Cerebellum (tissue), 4 donors: ENCODE measurements at places on chromosomes 5 and 9. TPM values are rescaled to one million over a fixed set of nuclear protein-coding genes. Genes with fewer than 3 reads are reported as not detected.

PCDHGB1 gene
- 16.8 TPM for total RNA-seq

DNA sequence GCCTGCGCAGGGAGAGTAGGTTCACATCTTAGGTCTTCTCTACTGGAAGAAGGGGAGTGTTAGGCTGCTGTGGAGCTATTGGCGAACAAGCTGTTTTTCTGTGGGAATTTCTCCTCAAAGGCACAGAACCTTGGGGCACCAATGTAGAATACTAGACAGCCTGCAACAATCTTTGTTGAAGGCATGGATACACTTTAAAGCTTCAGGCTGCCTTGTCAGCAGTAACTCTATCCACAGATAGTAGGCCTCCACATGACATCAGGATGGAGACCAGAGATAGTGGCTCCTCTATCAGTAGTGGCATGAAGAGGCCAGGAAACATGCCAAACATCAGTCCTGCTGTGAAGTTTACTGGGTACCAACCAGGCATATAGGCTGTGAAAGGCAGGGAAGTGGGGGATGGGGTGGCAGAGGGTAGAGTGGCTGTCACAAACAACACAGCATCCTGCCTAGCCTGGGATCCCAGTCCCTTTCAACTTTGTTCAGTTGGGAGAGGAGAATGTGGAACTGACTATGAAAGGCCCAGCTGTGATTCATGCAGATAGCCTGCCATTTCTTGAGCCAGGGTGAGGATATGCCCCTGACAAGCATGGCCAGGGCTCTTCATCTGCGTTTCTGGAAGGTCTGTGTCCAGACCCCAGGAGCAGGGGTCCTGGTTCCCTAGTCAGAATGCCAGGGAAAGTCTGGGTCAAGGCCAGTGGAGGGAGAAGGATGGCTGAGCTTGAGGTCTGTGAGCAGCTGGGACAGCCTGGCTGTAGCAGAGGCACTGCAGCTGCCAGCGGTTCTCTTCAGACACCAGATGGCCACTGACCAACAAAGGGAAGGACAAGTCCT is 1.0 kb upstream of the HK3 start:
- DNase-seq: no peak

- no peak for DNase-seq
Observed at GRCh38 chr5:137412136-137412535, 87.0 kb downstream of the SPOCK1 start.

CCL28 gene
- 0.18 TPM for total RNA-seq

NTRK2 gene
- 159 TPM for total RNA-seq

GRCh38 chr9:125099816-125100215 is 43.5 kb downstream of the SCAI start:
- no peak for DNase-seq

DNA sequence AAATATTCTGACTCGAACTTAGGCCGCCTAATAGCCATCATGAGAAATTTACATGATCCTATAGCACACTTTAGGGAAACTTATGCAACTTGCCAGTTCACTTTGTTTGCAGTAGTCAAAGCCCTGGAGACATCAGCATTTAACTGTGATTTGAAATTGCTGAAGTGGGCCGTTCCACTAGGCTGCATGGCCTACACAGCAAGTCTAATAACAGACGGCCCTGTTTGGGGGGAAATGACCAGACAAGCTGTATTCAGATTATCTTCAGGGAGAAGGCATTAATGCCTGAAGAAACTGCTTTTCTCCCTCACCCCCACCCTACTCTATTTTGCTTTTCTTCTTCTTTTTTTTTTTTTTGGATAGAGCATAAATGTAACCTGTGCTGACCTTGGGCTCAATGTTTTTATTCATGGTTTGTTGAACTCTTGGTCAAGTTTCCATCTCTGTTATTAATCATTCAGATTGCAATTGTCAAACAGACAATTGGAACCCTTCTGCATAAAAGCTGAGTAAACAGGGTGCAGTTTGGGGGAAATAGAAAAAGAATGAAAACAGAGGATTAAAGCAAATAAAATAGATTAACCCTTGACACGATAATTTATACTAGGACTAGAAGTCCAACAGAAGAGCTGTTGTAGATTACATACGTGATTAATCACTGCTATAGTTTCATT is 1928.2 kb upstream of the WWC1 start:
- no peak for DNase-seq

DNA sequence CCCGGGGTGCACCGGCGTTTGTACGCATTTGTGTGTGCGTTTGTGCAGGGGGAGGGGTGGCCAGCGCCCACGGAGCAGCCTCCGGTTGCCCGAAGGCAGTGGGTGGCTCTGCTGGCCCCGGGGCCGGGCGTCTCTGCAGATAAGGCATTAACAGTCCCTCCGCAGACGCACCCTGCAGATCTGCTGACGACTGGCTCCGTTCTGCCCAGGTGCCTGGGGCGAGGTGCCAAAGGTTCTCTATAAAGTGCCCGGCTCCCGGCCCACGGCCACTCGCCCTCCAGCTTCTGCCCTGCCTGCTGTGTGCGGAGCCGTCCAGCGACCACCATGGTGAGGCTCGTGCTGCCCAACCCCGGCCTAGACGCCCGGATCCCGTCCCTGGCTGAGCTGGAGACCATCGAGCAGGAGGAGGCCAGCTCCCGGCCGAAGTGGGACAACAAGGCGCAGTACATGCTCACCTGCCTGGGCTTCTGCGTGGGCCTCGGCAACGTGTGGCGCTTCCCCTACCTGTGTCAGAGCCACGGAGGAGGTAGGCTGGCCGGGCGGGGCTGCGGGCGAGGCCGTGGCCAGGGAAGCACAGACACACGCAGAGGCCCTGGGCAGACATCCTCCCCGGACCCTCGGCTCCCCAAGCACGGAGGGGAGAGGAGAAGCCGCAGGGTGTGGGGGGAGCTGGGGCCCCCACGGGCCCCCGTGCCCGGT is at the start of gene SLC6A19:
Gene SLC6A19 (plus strand): TSS at position 269 of the 699 bp plus-strand sequence. CDS start 56 bp downstream, at position 325.
- DNase-seq: no peak

ARID3C gene
- total RNA-seq: 0.45 TPM

DNA sequence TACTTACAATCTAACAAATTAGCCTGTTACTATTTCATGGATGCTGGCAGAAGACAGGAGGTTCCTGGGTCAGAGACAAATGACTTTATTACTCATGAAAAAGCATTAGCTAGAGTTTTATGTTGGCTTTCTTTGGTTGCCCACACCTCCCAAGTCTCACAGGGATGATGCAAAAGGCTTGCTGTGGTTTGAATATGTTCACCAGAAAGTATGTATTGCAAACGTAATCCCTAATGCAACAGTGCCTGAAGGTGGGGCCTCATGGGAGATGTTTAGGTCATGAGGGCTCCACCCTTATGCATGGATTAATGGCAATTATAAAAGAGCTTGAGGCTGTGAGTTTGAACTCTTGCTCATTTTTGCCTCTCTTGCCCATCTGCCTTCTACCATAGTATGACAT is 28.5 kb downstream of the DPYSL3 start:
- DNase-seq: no peak

CKMT2 gene
- total RNA-seq: 4.2 TPM

DNA sequence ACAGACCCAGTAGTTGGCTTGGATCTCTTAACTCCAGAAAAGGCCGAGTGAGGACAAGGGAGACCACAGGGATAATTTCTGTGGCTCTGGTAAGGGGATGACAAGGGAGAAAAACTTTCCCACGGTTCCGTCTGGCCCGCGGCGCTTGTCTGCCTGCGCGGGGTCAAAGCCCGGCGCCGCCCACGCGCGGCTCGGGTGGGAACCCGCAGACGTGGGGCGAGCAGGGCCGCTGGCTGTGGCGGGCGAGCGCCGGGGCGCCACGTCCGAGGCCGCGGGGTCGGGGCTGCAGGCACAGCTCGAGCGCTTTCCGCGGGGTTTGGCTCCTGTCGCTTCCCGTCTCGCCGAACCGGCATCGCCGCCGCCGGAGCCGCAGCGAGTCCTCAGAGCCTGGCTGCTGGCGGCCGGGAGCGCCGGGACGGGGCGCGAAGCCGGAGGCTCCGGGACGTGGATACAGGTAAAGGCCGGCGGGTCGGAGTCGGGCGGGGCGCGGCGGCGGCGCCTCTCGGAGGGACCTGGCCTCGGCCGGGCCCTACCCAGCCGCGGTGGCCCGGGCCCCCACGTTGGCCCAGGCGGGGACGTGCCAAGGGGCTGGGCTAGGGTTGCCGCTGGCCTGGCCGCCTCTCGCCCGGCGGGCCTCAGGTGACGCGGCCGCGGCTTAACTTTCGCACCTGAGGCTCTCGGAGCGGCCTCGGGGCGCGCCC is at the start of gene RNF180:
Gene RNF180 (plus strand): TSS at position 344 of the 701 bp plus-strand sequence. CDS start 34,965 bp downstream, outside the sequence.
- peak; percentile 55 for DNase-seq

DNA sequence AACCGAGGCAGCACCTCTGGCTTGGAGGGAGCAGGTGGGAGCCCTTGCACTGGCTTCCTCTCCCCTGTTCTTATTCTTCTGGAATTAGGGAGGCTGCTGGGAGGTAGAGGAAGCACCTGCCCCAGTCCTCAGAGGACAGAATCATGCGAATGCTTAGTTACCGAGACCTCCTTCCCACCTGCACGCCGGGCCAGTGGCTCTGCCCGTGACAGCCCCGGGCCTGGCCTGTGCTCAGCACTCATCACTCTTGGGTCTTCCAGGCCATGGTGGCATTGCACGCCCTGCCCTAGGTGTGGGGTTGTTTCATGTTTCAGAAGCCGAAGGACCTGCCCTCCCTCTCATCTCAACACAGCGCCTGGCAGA is 45.3 kb upstream of the NKD2 start:
- DNase-seq: no peak

DNA sequence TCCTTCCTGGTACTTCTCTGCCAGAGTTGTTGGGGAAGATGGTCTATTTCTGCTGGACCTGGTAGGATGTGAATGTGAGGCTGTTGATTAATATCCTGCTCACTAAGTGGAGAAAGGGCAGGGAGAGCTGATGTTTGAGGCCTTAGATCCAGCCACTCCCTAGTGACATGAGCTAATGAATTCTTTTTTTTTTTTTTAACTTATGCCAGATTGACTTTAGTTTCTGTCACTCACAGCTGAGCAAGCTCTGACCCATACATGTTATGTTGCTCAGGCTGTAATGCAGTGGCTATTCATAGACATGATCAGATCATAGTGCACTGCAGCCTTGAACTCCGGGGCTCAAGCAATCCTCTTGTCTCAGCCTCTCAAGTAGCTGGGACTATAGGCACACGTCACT is 75.1 kb upstream of the SPRY4 start:
- no peak for DNase-seq

DNA sequence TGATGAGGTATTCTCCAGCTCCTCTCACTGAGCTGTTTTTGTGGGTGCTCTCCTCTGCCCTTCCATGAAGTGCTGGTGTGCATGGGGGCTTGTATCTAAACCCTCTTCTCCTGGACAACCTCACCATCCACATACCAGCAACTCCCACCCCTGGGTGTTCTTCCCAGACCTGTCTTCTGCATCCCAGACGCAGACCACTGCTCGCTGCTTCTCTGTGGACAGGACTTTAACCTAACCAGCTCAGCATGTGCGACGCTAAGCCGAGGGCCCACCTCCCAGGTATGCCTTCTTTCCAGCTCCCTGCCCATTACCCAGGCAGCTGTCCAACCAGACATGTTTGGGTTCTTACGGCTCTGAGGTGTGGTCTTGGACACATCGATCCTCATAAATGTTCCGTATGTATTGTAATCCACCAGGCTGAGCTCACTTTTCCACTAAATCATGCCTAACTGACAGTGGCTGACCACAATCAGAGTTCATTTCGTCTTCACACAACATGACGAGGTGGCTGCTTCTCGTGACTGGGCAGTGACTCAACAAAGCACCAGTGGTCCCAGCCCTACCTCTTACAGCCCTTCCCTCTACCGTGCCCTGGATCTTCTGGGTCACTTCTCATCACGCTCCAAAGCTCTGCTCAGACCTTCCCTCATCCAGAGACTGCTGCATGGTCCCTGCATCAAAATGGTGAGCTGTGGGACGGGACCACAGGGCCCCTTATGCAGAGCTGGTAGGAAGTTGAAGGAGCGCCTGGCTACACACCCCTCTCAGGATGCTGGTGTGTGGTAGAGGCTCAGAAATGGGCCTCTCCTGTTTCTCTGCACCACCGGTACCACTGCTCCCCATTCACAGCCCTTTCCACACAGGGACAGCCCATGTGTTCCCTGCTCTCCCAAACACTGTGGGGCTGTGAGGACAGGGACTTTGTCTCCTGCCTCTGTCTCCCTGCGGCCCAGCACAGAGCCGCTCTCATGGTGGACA is 9.6 kb upstream of the PTGES2 start:
- no peak for DNase-seq

DNA sequence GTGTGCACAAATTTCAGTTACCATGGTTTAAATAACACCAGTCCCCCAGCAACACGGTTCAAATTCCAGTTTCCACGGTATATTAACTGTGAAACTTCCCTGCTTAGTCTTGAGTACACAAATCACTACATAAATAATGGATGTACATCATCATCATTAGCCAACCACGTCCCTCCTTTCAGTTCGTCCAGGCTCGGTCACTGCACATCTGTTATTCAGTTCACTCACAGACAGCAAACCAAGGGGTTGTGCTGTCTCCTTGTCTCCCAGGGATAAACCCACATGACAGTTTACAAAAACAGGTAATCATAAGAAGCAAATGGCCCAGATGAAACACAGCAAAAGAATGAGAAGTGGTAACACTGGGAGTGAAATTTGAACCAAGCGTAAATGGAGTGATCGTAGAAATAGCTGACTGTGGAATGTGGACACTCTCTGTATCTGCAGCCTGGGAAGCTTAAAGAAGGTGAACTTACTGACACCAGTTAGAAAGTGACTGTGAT is 61.0 kb upstream of the RAD23B start:
- DNase-seq: no peak

DNA sequence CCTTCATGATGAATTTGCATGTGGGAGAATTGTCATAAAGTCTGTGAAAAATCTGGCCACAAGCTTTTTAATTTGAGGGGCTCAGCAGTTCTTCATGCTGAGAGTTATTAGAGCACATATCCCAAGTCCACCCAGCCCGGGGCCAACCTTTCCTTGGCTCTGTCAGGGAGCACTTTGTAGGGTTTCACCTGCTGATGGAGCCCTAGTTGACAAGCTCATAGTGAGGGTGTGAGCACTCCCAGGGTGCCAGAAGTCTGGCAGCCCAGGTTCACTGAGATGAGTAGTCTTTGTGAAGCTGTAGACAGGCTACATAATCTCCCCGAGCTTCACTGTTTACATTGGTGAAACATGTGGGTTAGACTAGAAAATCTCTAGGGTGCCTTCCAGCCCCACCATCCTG is 97.2 kb upstream of the NREP start:
- no peak for DNase-seq

GRCh38 chr5:178415353-178415752 is 174.8 kb downstream of the COL23A1 start:
- DNase-seq: no peak

- DNase-seq: no peak
Observed at GRCh38 chr9:20405078-20405477, 217.2 kb downstream of the MLLT3 start.
